Subcutaneous preadipocyte (primary cell): ENCODE measurements at places on chromosomes 13 and 19. TPM values are rescaled to one million over a fixed set of nuclear protein-coding genes. Genes with fewer than 3 reads are reported as not detected.

FOXO1 gene
- 3.3 and 6.6 TPM in 2 replicates for total RNA-seq

PRSS57 gene
- not detected in 2 replicates for total RNA-seq

TEX101 gene
- total RNA-seq: not detected in 2 replicates

ZNF8 gene
- 6.2 and 8.2 TPM in 2 replicates for total RNA-seq

SLC7A9 gene
- 0.20 and 0.37 TPM in 2 replicates for total RNA-seq

PSG1 gene
- under 0.01 TPM in 2 replicates for total RNA-seq

UNC13A gene
- under 0.01 and 0.39 TPM in 2 replicates for total RNA-seq

ZNF85 gene
- 7.7 and 8.0 TPM in 2 replicates for total RNA-seq

PROZ gene
- total RNA-seq: not detected in 2 replicates

ZSCAN1 gene
- total RNA-seq: not detected in 2 replicates

IL4I1 gene
- total RNA-seq: 0.20 and 1.1 TPM in 2 replicates

CERS1 gene
- 1.5 and 1.6 TPM in 2 replicates for total RNA-seq
